ENCODE measurements at places on chromosomes 2 and 18.
A peak's percentile ranks its signal among the peaks of the same experiment; 100 is the strongest.

GRCh38 chr2:169849710-169850109 is 22.5 kb downstream of the UBR3 start:
- DNase-seq, result no peak

DNA sequence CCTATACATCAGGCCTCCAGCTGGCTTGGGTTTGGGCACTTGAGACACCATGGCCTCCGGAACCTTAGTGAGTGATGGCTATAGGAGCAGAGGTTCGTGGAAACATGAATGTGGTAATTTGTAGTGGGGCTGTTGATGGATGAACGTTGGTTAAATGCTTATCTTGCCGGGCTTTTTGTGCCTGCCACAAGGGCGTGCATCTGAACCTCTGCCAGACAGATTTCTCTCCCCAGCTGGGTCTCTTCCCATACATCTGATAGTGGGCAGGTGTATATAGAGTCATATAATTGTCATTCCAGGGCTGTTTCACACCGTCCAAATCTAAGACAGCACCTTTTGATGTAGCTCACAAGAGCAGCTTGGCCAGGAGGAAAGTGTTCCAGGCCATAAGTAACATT is 14.7 kb downstream of the LAMA3 start:
- DNase-seq, result no peak

GRCh38 chr2:16058256-16058655 is 117.9 kb downstream of the MYCN start:
- DNase-seq, result no peak

DNA sequence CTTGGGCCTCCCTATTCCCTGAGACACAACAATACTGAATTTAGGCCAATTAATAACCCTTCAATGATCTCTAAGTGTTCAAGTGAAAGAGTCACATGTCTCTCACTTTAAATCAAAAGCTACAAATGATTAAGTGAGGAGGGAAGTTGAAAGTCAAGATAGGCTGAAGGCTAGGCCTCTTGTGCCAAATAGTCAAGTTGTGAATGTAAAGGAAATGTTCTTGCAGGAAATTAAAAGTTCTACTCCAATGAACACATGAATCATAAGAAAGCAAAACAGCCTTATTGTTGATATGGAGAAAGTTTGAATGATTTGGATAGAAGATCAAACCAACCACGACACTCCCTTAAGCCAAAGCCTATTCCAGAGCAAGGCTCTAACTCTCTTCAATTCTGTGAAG is 286.9 kb downstream of the MEIS1 start:
- no peak for DNase-seq

GRCh38 chr2:12361506-12361905 is 355.2 kb upstream of the TRIB2 start:
- DNase-seq, result no peak

- DNase-seq, result no peak
These were observed 97.6 kb downstream of the GRB14 start for GRCh38 chr2:164523726-164524125.

GRCh38 chr2:140916410-140916809 is 1214.4 kb downstream of the LRP1B start:
- no peak for DNase-seq

GRCh38 chr2:219598308-219599078 is 836 bp downstream of the STK11IP start:
- no peak for DNase-seq

DNA sequence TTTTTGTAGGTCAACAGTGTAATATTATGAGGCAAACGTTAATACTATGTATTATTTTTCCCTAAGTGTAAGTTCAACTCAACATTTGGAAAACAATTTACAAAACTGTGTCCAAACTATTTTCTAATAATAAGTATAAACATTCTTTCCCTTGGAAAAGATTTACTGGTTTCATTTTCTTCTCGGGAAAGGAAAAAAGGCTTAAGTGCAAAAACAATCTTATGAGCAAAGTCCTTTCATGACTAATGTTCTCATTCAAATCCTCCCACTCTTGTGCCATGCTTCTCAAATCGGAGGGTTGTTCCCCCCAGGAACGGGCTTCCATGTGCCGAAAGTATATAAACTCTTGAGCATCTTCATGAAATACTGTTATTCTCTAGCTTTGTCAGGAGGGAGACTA is 19.8 kb upstream of the L3MBTL4 start:
- no peak for DNase-seq

DNA sequence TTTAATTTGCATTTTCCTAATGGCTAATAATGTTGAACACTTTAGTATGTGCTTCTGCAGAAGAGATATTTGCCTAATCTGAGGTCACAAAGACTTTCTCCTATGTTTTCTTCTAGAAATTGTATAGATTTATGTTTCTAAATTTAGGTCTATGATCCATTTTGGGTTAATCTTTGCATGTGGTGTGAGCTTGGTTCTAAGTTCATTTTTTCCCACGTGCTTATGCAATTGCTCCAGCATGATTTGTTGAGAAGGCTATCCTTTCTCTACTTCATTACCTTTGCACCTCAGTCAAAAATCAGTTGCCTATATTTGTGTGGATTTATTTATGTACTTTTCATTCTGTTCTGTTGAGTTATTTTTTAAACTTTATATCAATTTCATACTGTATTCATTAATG is 15.0 kb upstream of the RNF103 start:
- DNase-seq, result no peak

DNA sequence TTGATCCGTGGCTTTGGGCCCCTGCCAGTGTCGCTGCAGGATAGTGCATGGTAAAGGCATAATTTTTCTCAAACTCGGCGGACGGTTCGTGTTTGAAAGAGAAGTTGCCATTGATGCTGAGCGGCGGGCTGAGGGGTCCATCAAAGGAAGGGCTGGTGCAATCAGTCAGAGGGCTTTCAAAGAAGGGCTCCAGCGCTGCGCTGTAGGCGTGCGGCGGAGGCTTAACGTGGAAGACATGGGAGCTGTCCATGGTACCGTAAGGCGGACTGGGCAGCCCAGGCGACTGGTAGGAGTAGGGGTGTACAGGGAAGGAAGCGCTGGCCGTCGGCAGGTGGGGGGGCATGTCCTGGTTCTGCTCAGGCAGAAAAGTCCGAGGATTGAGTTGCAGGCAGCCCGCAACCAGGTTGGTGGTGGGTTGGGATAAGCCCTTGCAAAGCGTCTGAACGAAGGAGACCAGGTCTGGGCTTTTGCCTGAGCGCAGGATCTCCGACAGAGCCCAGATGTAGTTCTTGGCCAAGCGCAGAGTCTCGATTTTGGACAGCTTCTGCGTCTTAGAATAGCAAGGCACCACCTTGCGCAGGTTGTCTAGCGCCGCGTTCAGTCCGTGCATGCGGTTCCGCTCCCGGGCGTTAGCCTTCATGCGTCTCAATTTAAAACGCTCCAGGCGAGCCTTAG is 2.3 kb downstream of the NEUROD1 start:
- DNase-seq, result peak; percentile 29

DNA sequence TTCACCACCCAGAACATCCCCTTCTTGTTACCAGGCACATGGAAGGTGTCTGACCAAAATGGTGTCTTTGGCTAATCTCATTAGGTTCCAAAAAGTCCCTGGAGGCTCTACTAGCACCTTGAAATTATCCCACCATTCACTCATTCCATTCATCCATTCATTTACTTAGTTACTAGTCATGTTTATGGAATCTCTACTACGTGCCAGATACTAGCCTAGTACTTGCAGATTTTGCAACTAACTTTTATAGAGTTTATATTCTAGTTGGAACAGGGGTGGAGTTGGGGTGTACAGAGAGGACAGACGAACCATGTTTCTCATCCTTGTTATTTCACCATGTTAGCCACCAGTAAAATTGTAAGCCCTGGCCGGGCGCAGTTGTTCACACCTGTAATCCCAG is 4.0 kb upstream of the NOP58 start:
- DNase-seq, result no peak

DNA sequence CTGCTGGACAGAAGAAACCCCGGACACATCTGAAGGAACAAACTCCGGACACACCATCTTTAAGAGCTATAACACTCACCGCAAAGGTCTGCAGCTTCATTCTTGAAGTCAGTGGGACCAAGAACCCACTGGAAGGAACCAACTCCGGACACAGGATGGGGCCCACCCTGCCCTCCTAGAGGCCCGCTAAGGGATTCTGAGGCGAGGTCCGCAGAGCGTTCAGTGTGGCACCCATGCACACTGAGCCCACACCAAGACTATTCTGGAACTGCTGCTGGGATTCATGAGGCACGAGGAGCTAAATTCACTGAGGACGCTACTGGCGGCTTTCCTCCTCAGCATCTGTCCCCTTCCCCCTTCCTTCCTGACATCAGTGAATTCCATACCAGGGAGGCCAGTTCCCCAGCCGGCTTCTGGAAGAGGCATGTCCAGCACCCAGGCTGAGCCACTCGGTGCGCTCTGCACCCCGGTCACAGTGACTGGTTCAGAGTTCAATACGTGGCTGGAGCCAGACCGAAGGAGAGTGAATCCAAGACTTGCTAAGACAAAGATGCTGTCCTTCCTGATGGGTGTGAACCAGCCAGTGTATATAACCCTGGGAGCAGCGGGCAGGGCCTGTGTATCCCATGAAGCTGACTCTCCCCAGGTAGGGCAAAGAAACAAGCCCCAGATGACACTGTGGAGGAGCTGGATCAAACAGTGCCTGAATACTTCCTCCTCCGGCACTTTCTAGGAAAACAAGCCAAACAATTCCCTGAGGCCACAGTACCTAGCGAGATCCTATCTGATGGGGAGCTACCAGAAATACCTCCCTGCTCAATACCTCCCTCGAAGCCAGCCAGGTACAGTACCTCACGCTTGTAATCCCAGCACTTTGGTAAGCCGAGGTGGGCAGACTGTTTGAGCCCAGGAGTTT is 11.1 kb downstream of the HDAC4 start:
- DNase-seq, result no peak

GRCh38 chr2:85889627-85890281 is 964 bp upstream of the ST3GAL5 start:
- DNase-seq, result no peak

GRCh38 chr2:119212139-119212800 is 11.4 kb upstream of the STEAP3 start:
- DNase-seq, result no peak

DNA sequence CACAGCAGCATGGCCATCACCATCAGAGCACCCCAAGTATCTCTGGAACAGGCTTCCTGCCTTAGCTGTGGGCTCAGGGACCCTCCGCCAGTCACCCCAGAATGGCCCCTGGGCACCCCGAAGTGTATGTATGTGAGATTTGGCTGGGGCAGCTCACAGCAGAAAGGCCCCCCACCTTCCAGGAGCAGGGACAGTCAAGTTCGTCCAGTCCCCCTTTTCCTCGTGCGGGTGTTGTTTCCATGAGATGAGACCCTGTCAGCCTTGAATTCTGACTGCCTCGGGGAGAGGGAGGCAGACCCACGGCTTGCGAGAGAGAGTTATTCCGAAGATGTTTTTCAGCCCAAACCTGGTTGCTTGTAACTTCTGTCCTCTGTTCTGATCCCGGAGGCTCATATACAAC is 290.9 kb upstream of the HDAC4 start:
- DNase-seq, result no peak

DNA sequence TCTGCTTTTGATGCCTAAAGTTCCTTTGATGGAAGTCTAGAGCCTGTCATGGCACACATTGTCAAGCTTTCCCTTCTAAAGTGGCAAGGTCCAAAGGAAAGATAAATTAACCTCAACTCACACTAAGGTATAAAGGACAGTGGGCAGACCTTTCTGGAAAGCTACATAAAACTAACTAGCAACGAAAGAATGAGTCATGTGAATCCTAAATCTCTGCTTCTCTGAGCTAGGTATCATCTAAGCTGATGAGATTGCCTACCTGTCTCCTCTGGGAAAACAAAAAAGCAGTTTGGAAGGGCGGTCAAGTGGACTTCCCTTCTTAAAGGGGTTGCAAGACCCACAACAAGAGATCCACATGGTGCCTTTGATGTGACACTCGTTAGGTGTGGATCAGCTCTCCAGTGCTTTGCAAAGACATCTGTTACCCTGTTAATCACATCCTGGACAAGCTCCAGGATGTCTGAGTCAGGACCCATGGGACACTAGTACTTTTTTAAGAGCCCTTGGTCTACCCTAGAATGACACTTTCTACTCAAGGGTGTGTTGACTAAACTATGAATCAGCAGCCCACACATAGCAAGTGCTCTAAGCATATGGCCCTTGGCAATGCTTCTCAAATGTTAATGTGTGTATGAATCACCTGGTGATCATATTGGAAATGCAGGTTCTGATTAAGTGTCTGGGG is 173.5 kb downstream of the ALK start:
- DNase-seq, result no peak

- DNase-seq, result no peak
These were observed 51.7 kb downstream of the ARHGAP28 start for GRCh38 chr18:6781142-6781714.

DNA sequence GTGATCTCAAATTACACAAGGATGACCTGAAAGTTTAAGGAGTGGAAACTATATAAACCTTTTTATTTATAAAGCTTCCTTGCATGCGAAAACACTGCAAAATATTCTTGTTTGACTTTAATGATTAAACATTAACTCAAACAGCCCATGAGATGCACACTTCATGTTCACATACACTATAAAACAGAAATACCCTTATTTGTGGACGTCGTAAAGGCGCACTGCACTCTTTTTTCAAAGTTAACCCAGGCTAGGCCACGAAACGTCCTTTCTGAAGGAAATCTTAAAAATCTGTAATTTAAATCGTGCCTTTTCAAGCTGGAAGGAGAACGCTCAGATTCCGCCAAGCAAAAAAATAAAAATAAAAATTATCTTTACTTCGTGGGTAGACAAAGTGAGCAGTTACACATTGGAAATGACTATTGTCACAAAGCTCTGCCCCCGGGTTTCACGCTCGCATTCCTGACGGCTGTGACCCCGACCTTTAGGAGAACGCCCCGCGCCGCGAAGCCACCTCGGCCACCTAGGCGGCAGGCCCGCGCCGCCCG is 728 bp downstream of the FAM168B start:
- no peak for DNase-seq

GRCh38 chr2:227134591-227134990 is 29.4 kb downstream of the COL4A4 start:
- no peak for DNase-seq
